ENCODE measurements at places on chromosomes 6 and 20.

GRCh38 chr6:91539456-91539855 is 952.6 kb upstream of the MAP3K7 start:
- no peak for DNase-seq

GRCh38 chr20:57433657-57434389 is 42.6 kb downstream of the RBM38 start:
- no peak for DNase-seq

DNA sequence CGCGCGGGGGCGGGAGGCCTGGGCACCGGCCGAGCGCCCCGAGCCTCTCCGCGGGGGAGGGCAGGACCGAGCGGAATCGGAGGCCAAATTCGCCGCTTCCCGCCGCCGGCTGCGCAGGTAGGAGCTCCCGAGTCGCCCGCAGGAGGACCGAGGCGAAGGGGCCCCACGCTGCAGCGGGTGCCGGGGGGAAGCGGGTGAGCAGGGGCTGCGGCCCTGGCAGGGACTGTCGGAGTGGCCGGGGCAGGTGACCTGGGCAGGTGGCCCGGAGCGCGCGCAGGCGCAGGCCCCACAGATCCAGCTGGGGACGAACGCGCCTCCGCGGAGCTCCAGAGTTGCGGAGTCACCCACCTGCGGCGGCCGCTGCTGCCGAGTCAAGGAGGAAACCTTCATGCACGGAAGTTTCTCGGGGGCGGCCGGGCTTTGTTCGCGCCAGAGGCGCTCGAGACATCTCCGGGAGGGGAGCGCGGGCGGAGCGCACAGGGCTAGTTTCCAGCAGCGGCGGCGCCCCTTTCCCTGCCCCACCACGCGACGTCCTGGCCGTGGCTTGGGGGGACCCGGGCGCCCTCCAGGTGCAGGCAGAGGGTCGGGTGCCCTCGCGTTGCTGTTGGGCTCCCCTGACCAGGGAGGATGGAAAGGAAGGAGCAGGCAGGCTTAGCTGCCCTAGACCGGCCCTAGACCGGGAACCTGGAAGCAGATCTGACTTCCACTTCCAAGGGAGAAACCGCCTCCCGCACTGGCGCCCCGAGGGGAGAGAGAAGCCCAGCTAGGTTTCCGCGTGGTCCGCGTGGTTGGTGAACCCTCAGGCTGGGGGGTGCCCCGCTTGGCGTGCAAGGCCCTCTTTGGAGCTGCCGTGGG is 590 bp downstream of the SLCO4A1 start:
- no peak for DNase-seq

DNA sequence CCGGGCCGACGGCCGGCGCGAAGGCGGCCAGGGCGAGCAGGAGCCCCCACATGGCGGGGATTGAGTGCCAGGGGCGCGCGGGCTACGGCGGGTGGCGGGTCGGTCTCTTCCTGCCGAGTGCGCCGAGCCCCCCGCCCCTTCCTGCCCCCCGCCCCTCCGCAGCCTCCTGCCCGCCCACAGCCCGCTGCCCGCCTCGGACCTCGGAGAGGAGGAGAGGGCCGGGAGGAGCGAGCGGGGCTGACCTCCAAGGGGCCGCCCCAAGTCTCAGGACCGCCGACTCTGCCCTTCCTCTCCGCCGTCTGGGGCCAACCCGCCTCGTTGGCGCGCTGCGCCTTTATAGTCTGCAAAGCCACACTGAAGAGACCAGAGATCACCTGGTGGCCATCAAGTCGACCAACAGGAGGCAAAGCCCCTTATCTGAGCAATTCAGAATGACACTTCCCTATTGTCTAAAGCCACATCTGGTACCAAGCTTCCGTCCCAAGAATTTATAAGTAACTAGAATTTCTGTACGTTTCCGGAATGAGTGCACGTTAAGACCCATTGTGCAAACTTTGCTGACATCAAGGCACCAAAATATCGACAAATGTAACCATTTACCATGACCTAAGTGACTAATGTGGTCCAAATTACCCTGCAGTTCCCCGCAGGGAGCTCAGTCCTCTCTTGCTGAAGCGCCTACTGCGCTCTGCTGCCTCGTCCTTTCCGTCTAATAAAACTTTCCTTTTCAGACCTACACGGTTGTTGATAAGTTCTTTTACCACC is at the start of gene CPXM1:
Gene CPXM1 (minus strand): TSS at position 107 of the 765 bp plus-strand sequence. CDS start 55 bp downstream, at position 52.
- DNase-seq = no peak

GRCh38 chr6:130245267-130245666 is 22.5 kb upstream of the SAMD3 start:
- DNase-seq = no peak

DNA sequence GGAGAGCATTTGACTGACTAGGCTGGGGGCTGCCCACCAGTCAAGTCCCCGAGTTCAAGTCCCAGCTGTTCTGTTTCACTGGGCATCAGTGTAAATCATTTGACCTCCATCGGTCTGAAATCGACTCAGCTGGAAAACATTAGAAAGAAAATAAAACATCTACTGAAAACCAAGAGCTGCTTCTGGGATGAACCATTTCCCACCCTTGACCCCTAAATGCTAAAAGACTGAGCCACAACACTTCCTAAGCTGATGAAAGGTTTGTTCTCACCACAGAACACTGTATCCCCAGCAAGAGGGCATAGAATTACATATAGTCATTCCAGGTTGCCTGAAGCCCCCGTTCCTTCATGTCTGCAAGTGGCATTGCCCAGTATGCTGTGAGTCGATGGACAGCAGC is 237.0 kb upstream of the TAB2 start:
- DNase-seq = no peak

GRCh38 chr6:25435416-25435985 is 156.3 kb downstream of the CARMIL1 start:
- no peak for DNase-seq

GRCh38 chr6:150336708-150337107 is 32.1 kb upstream of the IYD start:
- DNase-seq = no peak
